Fibroblast of villous mesenchyme (primary cell): ENCODE measurements at places on chromosomes 11 and 22. TPM values are rescaled to one million over a fixed set of nuclear protein-coding genes. Genes with fewer than 3 reads are reported as not detected.

HPS4 gene
- 28.0 and 28.1 TPM in 2 replicates for total RNA-seq

ELF5 gene
- under 0.01 TPM in 2 replicates for total RNA-seq

PATE4 gene
- total RNA-seq, result not detected in 2 replicates

CDC42EP1 gene
- total RNA-seq, result 22.9 and 33.2 TPM in 2 replicates

OR5A1 gene
- not detected in 2 replicates for total RNA-seq
